Stimulated activated CD4-positive, alpha-beta T cell treated with anti-CD3 and anti-CD28 coated beads, Interleukin-2, amount 100 ng/mL, for 4 hours (primary cell): ENCODE measurements at places on chromosomes 16 and 17.
A peak's percentile ranks its signal among the peaks of the same experiment; 100 is the strongest.

GRCh38 chr16:74309789-74310781, 13.5 kb downstream of the PSMD7 start:
- DNase-seq = no peak

GRCh38 chr17:81502471-81503017, 10.1 kb downstream of the ACTG1 start:
- no peak for DNase-seq

DNA sequence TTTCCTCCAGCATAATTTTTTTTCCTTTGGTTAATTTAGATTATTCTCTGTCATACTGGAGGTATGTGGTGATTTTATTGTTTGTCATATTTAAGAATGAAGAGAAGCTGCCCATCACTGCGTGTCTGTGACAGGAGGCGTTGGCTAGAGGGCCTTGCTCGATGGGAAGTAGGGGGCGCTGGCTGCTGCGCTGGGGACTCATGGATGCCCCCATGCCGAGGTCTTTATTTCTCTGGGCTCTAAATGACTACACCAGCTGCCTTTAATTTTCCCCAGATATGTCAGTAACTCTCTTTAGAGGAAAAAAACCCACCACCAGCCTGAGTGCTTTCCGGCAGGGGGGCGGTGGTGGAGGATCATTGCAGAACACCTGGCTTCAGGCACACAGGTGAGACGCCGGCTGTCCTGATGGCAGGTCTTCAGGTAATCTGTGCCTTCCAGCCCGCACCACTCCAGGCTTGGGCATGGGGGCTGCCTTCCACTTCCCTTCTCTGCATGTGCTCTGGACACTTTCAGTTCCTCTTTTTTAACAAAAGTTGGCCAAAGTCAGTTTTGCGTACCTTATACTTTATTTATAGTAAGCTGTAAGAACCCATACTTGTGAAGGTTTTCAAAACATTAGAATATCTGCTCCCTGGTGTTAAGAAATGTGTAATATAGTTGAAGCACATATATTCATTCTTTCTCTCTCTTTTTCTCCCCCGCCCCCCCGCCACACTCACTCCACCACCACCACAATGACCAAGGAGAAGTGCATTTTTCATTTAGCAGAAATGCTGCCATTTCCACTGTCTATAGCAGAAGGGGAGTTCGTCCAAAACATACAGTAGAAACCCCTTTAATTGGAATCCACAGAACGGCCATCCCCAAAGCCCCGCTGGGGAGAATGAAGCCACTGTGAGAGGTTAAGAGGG, 192.7 kb downstream of the RPTOR start:
- no peak for DNase-seq

- DNase-seq = no peak
These were observed 18.9 kb upstream of the P2RX1 start for GRCh38 chr17:3935140-3935542.

- no peak for DNase-seq
These were observed 17.9 kb upstream of the TANGO6 start for GRCh38 chr16:68825427-68825826.

- no peak for DNase-seq
These were observed 17.4 kb downstream of the LDHD start for GRCh38 chr16:75099075-75099667.

DNA sequence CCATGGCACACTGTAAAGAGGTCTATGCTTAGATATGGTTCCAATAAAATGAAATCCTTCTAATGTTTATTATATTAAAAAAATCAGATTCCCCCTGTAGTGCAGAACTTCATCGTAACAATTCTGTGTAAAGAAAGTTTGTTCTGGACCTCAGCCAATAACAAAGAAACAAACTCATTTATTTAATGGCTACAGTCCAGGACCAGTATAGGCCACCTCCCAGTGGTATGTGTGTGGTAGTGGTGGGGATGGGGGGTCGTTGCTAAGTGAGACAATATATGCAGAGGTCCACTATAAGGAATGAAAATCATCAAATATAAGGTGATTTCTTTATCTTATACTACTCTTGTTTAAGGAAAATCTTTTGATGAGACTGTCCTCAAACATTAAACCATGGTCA, 136.4 kb downstream of the CDK5R1 start:
- DNase-seq = no peak

DNA sequence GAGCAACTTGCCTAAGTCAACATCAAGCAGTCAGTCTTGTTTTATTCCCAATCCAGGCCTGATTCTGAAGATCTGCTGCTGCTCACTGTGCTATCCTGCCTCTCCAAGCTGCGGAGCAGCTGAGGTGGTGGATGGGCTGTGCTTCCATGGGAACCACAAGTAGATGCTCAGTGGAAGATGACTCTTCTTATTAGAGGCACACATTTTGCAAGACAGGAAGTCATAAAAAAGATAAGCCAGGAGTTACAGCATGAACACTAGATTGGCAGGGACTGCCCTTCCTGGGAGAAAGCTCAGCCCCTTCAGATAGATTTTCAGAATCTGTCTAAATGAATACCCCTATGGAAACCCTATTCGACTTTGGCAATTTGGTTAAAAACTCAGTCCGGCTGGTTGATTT, 143.1 kb downstream of the SHISA6 start:
- no peak for DNase-seq

DNA sequence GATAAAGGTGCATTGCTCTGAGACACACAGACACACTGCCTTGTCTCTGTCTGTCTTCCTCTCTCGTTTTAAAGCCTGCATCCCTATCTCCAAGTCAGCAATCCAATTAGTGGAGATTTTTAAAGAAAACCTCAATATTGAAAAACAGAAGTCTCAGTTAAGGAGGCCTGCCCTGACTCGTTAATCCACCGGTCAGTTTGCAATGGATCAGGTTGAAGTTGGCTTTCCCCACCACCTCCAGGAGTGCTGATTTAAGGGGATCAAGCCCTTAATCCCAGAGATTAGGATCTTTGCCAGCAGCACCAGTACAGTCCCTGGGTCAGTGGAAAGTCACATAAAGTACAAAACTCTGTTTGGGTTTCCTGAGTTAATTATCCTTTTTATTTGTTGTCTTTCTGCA, 271.1 kb upstream of the ASIC2 start:
- DNase-seq = no peak

GRCh38 chr16:81481207-81481821, 36.7 kb downstream of the CMIP start:
- DNase-seq = no peak

DNA sequence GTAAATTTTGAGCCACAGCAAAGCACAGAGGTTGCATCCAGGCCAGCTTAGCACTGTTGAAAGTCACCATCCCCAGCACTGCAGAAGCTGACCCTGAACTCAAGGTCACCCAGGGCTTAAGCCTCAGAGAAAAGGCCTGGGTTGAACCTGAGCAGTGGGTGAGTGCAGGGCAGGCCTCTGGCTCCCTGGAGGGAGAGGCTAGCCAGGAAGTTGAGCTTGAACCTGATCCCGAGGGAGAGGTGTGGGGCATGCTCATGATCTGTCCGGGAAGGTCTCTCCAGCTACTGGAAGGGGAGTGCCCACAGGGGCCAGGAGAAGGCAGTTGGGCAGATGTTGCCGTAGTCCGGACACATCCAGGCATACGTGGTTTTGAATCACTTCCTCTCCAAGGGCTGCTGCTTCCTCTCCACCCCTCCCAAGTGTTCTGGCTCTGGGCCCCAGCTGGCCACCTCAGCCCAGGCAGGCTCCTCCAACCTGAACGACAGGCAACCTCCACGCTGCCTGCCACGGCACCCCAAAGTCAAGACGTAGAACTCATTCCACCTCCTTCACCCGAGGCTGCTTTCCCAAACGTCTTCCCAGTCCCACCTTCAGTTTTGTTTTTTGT, 18.4 kb downstream of the CARHSP1 start:
- no peak for DNase-seq

- DNase-seq = no peak
These were observed 216.7 kb downstream of the PMP22 start for GRCh38 chr17:15048381-15048780.

- DNase-seq = no peak
These were observed 16.6 kb downstream of the MYO15B start for GRCh38 chr17:75604034-75604695.

DNA sequence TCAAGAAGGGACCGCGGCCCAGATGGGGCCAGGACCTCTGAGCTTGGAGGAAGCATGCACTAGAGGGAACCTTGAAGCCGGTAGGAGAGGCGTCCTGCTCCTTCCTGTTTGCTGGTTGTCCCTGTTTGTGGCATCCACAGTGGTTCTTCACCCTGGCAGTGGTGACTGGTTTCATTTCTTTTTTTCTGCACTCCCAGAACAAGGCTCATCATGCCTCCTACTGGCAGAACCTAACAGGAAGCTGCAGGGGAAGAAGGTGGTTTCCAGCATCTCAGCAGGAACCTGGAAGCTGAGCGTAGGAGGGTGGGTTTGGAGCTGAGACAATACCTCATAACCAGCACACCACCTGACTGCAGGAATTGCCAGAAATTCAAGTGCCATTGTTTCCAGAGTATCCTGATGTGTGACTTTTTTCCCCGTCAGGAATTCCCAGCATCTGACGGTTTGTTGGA, 5.8 kb downstream of the TMEM231 start:
- DNase-seq = no peak

DNA sequence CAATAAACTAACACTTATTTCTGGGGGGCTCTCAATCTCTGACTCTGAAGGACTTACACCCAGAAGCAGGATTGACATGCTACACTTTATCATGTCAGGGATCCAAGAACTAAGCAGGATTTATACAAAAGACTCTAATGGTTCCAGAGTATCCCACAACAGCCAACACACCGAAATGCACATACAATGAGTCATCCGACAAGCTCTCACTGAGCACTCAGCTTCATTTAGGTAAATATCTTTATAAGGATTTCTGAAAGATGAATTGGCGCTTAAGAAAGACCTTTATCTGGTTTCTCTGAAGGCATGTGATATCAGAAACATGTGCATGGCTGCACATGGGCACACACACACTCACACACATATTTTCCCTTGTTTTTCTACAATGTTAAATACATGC, 77.2 kb downstream of the TOX3 start:
- no peak for DNase-seq

- DNase-seq = no peak
These were observed 6.2 kb downstream of the JPH3 start for GRCh38 chr16:87608400-87608985.

GRCh38 chr16:74575175-74575806, 31.6 kb downstream of the GLG1 start:
- no peak for DNase-seq

- DNase-seq = no peak
These were observed 96.4 kb upstream of the SHISA6 start for GRCh38 chr17:11144358-11145233.

GRCh38 chr16:4090351-4090851, 25.8 kb downstream of the ADCY9 start:
- DNase-seq = no peak

DNA sequence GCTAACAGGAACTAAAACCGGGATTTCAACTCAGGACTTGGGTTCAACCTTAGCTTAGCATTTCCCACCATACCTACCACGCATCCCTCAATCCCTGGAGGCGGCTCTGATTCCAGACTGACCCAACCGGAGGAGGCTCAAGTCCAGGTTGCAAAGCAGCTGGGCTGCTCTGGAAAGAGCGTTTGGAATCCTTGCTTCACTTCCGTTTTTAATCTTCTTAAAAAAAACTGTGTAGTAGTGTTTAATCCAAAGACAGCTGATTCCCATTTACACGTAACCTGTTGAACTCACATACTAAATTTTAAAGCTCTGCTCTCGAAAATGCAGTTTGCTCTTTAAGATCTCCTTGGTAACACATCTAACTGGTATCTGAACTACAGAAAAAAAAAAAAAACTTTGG, 50.0 kb downstream of the NXN start:
- no peak for DNase-seq

- peak; percentile 62 for DNase-seq
These were observed 898 bp downstream of the SNAI3 start for GRCh38 chr16:88685156-88686061.

GRCh38 chr17:488993-489757, 136.6 kb upstream of the RPH3AL start:
- no peak for DNase-seq

DNA sequence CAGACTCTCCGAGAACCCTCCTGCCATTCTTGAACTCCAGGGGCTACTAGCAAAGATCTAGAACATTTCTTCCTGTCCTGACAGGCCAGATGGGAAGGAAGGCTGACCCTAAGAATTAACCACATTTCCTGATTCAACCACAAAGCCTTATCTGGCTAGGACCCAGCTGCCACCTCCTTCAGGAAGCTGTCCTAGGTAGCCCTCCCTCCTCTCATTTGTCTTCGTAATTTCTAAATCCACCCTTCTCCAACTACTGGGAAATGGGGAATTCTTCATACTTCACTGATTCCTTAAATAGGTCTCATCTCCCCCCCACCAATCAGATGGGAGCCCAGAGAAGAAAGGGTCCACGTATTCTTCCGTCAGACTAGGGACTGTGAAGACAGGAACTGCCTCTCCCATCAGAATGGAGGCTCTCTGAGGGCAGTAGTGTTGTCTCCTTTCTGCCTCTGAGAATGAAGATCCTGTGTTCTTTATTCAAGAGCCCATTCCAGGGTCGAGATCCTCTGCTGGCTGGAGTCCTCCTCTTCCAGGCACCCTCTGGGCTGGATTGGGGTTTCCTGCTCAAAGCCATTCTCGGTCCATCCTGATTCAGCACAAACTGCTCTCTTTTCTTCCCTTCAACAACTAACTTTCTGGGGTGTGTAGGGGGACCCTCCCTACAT, 2.1 kb downstream of the SAMD14 start:
- DNase-seq = no peak

DNA sequence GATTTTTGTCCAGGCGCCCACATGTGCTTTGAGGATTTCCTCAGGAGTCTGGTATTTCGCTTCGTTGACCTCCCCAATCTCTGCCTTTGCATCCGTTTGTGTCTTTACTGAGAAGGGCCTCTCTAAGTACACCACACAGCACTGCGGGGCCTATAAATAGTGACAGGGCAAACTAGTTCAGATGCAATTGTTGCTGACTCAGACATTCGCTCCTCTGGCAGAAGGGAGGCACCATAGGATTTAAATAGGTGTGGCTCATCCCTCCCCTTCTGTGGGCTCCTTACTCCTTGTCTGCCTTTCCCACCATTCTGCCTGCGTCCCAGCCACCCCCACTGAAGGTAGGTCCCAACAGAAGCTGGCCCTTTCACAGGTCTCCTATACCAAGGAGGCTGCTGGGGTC, 192.3 kb downstream of the SHISA9 start:
- DNase-seq = no peak

DNA sequence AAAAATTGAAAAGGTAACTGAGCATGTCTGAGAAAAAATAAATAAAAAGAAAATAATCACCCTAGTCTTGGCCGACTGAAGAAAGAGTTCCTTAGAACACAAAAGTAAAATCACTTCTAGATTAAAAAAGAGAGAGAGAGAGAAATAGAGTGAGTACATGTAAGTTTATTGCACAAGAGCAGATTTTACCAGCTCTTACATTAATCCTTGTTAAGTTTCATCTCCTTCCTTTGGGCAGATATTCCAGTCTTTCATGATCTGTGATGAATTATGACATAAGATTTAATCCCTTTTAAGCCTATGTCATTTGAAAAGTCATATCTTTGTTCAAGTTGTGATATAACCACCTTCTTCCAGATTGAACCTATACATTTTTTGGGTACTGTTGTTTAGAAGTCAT, 54.8 kb downstream of the NFAT5 start:
- DNase-seq = no peak

GRCh38 chr17:20992987-20993862, 49.6 kb downstream of the USP22 start:
- peak; percentile 44 for DNase-seq
